ENCODE measurements at places on chromosomes 16 and 17.

DNA sequence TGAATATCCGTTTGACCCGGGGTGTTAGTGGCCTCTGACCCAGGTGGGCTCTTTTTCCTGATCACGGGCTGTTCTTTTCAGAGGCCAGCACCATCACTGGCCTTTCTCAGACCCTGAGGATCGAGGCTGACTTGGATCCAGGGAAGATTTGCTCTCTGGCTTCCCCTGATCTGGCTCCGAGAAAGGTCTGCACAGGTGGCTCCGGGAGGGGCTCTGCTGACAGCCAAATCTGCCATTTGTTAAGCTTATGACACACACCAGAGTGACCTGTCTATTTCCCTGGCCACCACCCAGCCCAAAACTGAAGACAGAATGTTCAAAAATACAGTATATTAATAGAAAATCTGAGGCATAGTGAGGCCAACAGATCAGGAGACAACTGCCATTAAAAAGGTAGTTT is 221.8 kb upstream of the TNRC6C start:
- no peak for DNase-seq

GRCh38 chr16:88383401-88384221 is 852 bp downstream of the ZNF469 start:
- peak; percentile 73 for DNase-seq

- DNase-seq: no peak
Observed at GRCh38 chr17:74759243-74759801, 10.9 kb downstream of the NHERF1 start.

DNA sequence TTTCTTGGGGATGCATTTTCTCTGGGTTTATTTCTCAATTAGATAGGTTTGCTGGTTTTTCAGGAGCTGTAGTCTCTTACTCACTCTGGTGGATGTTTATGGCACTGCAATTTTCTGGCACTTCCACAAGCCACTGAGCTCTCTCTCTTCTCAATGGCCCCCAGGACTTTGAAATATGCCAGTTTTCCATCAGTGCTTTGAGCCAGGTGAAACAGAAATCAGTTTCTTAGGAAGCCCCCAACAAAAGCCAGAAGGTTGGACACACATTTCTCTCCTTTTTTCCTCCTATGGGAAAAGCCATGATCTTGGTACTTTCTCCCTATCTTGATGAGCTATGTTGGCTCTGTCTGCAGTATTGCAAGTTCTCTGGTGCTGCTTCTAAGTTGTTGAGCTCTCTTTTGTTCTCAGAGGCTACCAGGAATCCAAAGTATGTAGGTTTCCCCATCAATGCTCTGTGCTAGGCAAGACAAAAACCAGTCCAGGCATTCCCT is 90.7 kb upstream of the SMIM36 start:
- peak; percentile 63 for DNase-seq

DNA sequence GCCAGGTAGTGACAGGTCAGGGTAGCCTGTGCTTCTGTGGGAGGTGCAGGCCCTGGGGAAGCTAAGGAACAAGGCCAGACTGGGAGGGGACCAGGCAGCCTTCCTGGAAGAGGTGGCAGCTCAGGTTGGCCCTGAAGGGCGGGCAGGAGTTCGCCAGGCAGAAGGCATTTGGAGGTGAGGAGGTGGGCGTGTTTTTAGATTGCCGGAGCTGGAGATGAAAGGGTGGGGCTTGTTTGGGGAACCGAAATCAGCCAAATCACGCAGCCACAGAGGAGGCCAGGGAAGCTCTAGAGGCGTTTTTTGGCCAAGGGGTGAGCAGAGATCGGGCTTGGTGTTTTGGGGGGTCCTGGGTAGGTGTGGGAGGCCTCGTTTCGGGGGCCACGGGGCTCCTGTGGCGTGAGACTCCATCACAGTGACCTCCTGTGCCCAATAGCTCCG is 7.6 kb downstream of the ADCY7 start:
- peak; percentile 72 for DNase-seq
